ENCODE measurements at places on chromosomes 7 and 10. TPM values are rescaled to one million over a fixed set of nuclear protein-coding genes. Genes with fewer than 3 reads are reported as not detected.

Gene ZPBP
- 0.85 TPM for total RNA-seq

GRCh38 chr10:102627736-102628293 lies 16.5 kb upstream of the TRIM8 start:
- H3K4me1 ChIP-seq = peaks cover 8% of the 10 kb centered on the region
- peak; percentile 60 for DNase-seq
- H3K27me3 ChIP-seq = no peaks in the 10 kb centered on the region
- H3K4me3 ChIP-seq = no peak overlapping the region
- peaks cover 11% of the 10 kb centered on the region for H3K36me3 ChIP-seq
- peak overlapping the region; percentile 47 for H3K27ac ChIP-seq

GRCh38 chr7:81926154-81926553 lies 156.3 kb upstream of the HGF start:
- H3K27ac ChIP-seq = no peak overlapping the region
- no peaks in the 10 kb centered on the region for H3K4me1 ChIP-seq
- DNase-seq = no peak

DNA sequence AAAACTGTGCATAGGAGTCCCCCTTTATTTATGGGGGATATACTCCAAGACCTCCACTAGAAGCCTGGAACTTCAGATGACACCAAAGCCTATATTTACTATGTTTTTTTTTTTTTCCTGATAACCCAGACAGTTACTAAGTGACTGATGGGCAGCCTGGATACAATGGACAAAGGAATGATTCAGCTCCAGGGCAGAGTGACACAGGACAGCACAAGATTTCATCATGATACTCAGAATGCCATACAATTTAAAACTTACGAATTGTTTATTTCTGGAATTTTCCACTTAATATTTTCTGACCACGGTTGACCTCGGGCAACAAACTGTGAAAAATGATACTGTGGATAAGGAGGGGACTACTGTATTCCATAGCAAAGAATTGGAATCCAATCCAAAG lies 843.6 kb downstream of the PCDH15 start:
- H3K27me3 ChIP-seq = no peaks in the 10 kb centered on the region
- no peak overlapping the region for H3K27ac ChIP-seq
- H3K36me3 ChIP-seq = no peaks in the 10 kb centered on the region
- H3K4me1 ChIP-seq = no peaks in the 10 kb centered on the region
- no peak overlapping the region for H3K4me3 ChIP-seq
- DNase-seq = no peak

- no peaks in the 10 kb centered on the region for H3K27me3 ChIP-seq
- peaks cover 18% of the 10 kb centered on the region for H3K36me3 ChIP-seq
- no peak overlapping the region for H3K27ac ChIP-seq
- H3K4me3 ChIP-seq = no peak overlapping the region
- no peaks in the 10 kb centered on the region for H3K4me1 ChIP-seq
These were observed 106.2 kb downstream of the ABCC2 start for GRCh38 chr10:99888622-99889021.

- H3K4me1 ChIP-seq = peaks cover 9% of the 10 kb centered on the region
- H3K27ac ChIP-seq = peak overlapping the region; percentile 25
- DNase-seq = no peak
- H3K36me3 ChIP-seq = peaks cover 2% of the 10 kb centered on the region
- H3K4me3 ChIP-seq = no peak overlapping the region
These were observed 67.7 kb downstream of the GRK5 start for GRCh38 chr10:119275085-119275484.

GRCh38 chr10:122152544-122152943 lies 118.6 kb upstream of the BTBD16 start:
- no peak overlapping the region for H3K4me3 ChIP-seq
- no peaks in the 10 kb centered on the region for H3K36me3 ChIP-seq
- DNase-seq = no peak
- H3K27me3 ChIP-seq = no peaks in the 10 kb centered on the region
- H3K27ac ChIP-seq = no peak overlapping the region

Gene PCLO
- total RNA-seq = 8.3 TPM

DNA sequence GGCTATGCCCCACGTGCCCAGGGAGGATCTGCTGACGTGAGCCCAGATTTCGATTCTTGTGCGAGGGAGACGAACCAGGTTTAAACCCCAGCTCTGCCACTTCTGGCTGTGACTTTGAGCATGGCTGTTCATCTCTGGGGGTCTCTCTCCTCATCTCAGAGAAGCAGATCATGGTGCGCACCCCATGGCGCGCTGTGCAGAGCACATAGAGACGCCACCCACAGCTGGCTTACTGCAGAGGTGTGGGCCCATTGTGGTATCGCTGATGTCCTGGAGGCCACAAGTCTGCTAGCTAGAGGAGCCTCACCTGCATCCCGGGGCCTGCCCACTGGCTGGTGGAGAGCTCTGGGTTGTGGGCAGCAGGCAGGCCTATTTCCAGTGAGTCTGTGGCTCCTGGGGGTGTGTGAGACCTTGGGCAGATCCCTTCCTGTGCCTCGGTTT lies 140.5 kb downstream of the LHPP start:
- no peak overlapping the region for H3K4me3 ChIP-seq
- no peaks in the 10 kb centered on the region for H3K36me3 ChIP-seq
- DNase-seq = no peak
- no peak overlapping the region for H3K27ac ChIP-seq

- H3K27ac ChIP-seq = no peak overlapping the region
- DNase-seq = peak; percentile 35
- H3K4me3 ChIP-seq = no peak overlapping the region
- H3K27me3 ChIP-seq = peaks cover 40% of the 10 kb centered on the region
- H3K4me1 ChIP-seq = no peaks in the 10 kb centered on the region
- H3K36me3 ChIP-seq = no peaks in the 10 kb centered on the region
These were observed 83.9 kb upstream of the PAX2 start for GRCh38 chr10:100661520-100661919.

GRCh38 chr7:122951006-122951405 lies 44.5 kb downstream of the TAS2R16 start:
- no peaks in the 10 kb centered on the region for H3K27me3 ChIP-seq
- no peak for DNase-seq
- no peaks in the 10 kb centered on the region for H3K4me1 ChIP-seq
- no peaks in the 10 kb centered on the region for H3K36me3 ChIP-seq

GRCh38 chr7:84384417-84384816 lies 189.8 kb upstream of the SEMA3A start:
- H3K36me3 ChIP-seq = no peaks in the 10 kb centered on the region
- no peak overlapping the region for H3K4me3 ChIP-seq
- no peak for DNase-seq
- H3K27me3 ChIP-seq = no peaks in the 10 kb centered on the region
- H3K4me1 ChIP-seq = no peaks in the 10 kb centered on the region

Gene HOXA9
- 0.11 TPM for total RNA-seq

Gene SPDYE5
- 0.28 TPM for total RNA-seq

DNA sequence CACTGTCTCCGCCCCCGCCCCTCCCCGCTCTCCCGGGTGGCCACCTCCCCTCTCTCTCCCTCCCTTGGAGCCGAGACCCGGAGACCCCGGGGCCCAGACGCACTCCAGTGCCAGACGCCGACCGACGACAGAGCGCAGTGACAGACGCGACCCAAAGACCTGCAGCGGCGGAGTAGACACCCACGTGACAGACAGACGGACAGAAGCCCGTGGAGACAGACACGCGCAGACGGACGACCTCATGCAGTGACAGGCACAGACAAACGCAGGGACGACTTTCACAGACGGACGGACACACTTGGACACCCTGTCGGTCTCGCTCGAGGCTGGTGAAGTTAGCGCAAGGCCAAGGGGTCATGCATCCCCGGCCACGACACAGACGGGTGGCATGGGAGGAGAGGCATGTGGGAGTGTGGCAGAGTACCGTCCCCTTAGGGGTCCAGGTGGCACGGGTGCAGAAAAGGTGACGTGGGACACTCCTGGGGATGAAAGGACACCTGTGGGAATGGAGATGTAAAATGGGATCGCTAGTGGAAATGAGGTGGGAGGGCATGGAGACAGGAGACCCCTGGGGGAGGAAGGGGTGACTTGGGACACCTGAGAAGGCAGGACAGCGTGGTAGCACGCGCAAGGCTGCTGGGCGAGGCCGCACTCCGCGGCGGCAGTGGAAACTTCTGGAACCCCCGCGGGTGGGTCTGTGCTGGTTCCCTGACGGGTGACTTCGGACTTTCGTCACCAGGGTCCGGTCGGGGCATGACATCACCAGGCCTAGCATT lies 456 bp upstream of the ACHE start:
- no peak overlapping the region for H3K4me3 ChIP-seq
- DNase-seq = peak; percentile 40
- no peaks in the 10 kb centered on the region for H3K36me3 ChIP-seq
- H3K27me3 ChIP-seq = peaks cover 18% of the 10 kb centered on the region

GRCh38 chr10:10676972-10677371 lies 340.7 kb upstream of the CELF2 start:
- no peaks in the 10 kb centered on the region for H3K36me3 ChIP-seq
- DNase-seq = no peak
- H3K27me3 ChIP-seq = no peaks in the 10 kb centered on the region
- no peak overlapping the region for H3K4me3 ChIP-seq
- no peak overlapping the region for H3K27ac ChIP-seq

- DNase-seq = no peak
- H3K27ac ChIP-seq = no peak overlapping the region
- no peaks in the 10 kb centered on the region for H3K27me3 ChIP-seq
These were observed 482.2 kb upstream of the KLF6 start for GRCh38 chr10:4267086-4267773.

Gene NME8
- total RNA-seq = 0.77 TPM

GRCh38 chr7:69871886-69872569 lies 273.8 kb downstream of the AUTS2 start:
- H3K27me3 ChIP-seq = no peaks in the 10 kb centered on the region
- no peak for DNase-seq
- H3K4me1 ChIP-seq = no peaks in the 10 kb centered on the region
- H3K27ac ChIP-seq = peak overlapping the region; percentile 40
- H3K36me3 ChIP-seq = no peaks in the 10 kb centered on the region

- H3K4me3 ChIP-seq = no peak overlapping the region
- DNase-seq = no peak
- H3K36me3 ChIP-seq = no peaks in the 10 kb centered on the region
- no peaks in the 10 kb centered on the region for H3K27me3 ChIP-seq
- peaks cover 3% of the 10 kb centered on the region for H3K4me1 ChIP-seq
- no peak overlapping the region for H3K27ac ChIP-seq
These were observed 158.0 kb downstream of the CREB5 start for GRCh38 chr7:28570113-28570969.

GRCh38 chr7:126608339-126608776 lies 644.4 kb downstream of the GRM8 start:
- no peaks in the 10 kb centered on the region for H3K27me3 ChIP-seq
- no peaks in the 10 kb centered on the region for H3K36me3 ChIP-seq
- H3K4me3 ChIP-seq = no peak overlapping the region
- DNase-seq = no peak
- no peaks in the 10 kb centered on the region for H3K4me1 ChIP-seq
- H3K27ac ChIP-seq = no peak overlapping the region

DNA sequence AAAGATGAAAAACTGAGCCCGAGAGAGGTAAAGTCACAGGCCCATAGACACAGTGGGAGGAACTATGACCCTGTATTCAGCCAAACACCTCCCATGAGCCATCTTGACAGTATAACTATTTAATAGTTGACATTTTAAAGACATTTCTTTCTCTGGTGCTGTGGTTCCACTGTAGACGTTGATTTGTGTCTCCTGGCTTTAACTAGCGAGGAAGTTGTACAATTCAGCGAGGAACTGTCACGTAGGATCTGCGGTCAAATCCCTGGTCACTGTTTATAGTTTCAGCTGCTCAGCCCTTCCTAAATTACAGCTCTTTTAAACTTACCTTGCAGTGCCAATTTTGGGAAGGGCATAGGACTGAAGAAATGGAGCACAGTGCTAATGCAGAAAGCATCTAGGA lies 7.1 kb upstream of the CELF2 start:
- no peak for DNase-seq
- H3K36me3 ChIP-seq = no peaks in the 10 kb centered on the region
- peaks cover 36% of the 10 kb centered on the region for H3K4me1 ChIP-seq

GRCh38 chr7:101832685-101833375 lies 15.4 kb downstream of the CUX1 start:
- H3K4me1 ChIP-seq = no peaks in the 10 kb centered on the region
- H3K27me3 ChIP-seq = no peaks in the 10 kb centered on the region
- H3K36me3 ChIP-seq = no peaks in the 10 kb centered on the region
- no peak overlapping the region for H3K4me3 ChIP-seq

DNA sequence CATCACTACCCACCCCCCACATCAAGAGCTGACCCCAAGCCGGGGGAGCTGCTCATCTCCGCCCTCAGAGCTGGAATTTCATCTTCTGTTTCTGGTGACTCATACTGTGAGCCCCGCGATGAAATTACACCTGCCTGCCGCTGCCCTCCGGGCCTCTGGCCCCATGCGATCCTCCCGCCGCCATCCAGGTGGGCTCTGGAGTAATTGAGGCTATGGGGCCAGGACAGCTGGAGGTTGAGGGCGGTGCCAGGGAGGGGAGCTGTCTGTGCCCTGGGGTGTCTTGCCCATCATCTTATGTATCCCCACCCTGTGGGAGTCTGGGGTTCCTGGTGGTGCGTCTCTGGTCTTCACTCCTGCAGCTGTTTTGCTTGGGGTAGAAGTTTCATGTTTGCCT lies 9.0 kb downstream of the GTF2IRD1 start:
- no peaks in the 10 kb centered on the region for H3K4me1 ChIP-seq
- H3K36me3 ChIP-seq = no peaks in the 10 kb centered on the region
- no peaks in the 10 kb centered on the region for H3K27me3 ChIP-seq
- no peak overlapping the region for H3K4me3 ChIP-seq

Gene RET
- total RNA-seq = 1.2 TPM

Gene PDK4
- 86.9 TPM for total RNA-seq

DNA sequence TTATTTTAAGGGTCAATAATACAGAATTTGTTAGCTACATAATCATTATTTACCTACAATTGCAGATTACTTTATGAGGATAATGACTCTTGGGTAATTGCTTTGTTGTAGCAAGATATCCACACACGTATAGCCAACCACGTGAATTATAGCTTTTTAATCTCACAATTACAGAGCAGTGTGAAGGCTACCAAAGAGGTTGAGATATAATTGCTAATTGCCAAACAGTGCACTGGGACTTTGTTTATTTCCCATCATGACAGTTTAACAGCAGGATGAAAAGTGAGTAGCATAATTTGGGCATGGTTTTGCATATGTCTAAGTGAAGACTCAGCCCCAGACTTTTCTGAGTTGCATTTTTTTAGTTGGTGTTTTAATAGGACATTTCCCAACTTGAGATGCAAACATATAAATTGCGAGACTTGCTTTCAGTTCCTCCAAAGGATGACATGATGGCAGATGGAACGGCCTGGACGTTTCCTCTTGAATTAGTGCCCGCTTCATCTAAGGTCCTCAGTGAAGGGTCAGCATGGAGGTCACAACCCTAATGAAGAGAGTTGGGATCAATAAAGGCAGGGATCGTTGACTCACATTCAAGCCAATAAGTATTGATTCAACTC lies 180.7 kb upstream of the GPR26 start:
- H3K27ac ChIP-seq = no peak overlapping the region
- no peak for DNase-seq
- H3K27me3 ChIP-seq = peaks cover 28% of the 10 kb centered on the region
- H3K36me3 ChIP-seq = no peaks in the 10 kb centered on the region
- H3K4me1 ChIP-seq = no peaks in the 10 kb centered on the region

- DNase-seq = no peak
- no peak overlapping the region for H3K27ac ChIP-seq
- H3K36me3 ChIP-seq = no peaks in the 10 kb centered on the region
- no peak overlapping the region for H3K4me3 ChIP-seq
These were observed 421.9 kb downstream of the PTPRN2 start for GRCh38 chr7:158165711-158166110.

Measured in lung (tissue), 17 donors.